GM12878 (cell line): ENCODE measurements at places on chromosomes 1 and 21.

DNA sequence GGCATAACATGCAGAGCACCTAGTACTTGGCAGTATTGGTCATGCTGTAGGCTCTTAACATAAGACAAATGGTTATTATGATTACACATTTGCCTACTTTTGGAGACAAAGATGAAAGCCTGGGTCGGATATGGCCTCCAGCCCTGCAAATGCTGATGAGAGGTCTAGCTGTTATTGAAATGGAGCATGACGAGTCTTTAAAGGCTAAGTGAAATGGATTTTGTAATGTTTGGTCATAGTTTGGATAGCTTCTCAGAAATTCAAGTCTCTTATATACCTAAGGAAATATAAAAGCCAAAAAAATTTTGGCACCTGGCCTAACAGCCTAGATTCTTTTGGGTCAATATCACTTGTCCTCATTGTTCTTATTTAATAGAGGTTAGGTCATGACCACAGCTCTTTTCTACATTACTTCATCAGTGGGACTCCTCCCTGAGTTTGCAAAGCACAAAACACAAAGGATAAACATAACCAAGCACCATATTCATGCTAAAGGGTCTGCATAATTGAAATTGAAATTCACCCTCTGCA lies 69.2 kb upstream of the WLS start:
- DNase-seq: no peak

- DNase-seq: no peak
Observed at GRCh38 chr1:207903053-207903452, 7.9 kb downstream of the CD34 start.

GRCh38 chr1:168556647-168557046 lies 12.8 kb upstream of the XCL2 start:
- no peak for DNase-seq

- no peak for DNase-seq
Observed at GRCh38 chr1:24235921-24236788, 49.1 kb upstream of the IFNLR1 start.

DNA sequence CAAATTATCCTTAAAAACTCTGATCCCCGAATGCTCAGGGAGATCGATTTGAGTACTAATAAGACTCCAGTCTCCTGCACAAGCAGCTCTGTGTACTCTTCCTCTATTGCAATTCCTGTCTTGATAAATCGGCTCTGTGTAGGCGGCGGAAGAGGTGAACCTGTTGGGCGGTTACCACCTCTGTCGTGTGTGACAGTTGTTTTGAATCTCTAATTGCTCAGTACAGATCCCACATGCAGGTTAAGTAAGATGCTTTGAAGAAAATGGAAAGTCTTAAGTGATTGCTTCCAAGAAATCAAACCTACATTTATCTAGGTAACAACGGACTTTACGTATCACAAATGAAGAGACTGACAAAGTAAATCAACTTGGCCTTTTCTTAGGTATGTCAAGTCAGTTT lies 35.5 kb downstream of the COA6 start:
- DNase-seq: no peak

GRCh38 chr1:240234485-240235210 lies 143.0 kb downstream of the FMN2 start:
- DNase-seq: no peak

DNA sequence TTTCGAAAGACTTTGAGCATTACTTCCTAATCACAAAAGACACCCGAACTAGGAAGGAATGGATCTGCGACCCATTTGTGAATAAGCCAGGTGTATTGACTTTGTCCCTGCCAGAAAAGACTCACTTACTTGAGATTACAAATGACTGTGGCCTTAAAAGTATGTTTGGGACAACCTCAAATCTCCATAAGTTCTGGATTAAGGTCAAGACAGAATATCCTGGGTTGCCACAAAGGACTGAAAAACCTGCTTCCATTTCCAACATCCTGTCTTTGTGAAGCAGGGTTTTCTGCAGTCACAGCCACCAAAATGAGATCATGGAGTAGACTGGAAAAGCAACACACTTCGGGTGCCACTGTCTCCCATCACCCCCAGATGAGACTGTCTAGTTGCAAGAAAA lies 537.4 kb upstream of the ZRANB2 start:
- no peak for DNase-seq

DNA sequence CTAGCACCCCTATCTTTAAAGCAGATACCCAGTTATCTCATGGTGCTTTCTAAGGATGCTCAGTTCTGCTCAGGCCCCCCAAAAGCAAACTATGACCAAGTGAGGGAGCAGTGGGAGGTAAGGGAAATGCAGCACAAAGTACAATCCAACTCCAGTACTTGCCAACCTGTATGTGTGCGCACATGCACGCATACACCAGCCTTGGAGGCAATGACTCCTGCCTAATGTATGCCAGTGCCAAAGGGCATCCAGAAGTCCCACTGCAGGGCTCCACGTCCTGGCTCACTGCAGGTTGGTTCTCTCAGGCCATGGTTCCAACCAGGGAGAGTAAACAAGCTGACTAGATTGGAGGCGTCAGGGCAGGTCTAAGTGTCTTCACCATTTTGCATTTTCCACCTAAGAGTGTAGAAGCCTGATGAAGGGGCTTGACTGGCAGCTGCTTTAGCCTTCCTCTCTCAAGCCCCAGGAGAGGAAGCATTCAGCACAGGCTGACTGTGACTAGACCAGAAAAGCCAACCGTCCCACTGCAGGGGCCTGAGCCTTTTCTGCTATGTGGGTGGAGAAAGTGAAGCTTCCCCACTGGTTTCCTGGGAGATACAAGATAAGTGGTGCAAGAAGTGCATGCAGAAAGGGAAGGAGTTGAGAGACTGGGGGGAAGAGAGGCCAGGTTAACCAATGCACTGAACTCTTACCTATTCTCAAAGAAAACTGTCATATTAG lies 7.7 kb downstream of the AMIGO1 start:
- DNase-seq: no peak

- no peak for DNase-seq
Observed at GRCh38 chr1:46612937-46613660, 3.5 kb downstream of the MOB3C start.

GRCh38 chr21:34112316-34113033 lies 39.1 kb downstream of the MRPS6 start:
- no peak for DNase-seq

DNA sequence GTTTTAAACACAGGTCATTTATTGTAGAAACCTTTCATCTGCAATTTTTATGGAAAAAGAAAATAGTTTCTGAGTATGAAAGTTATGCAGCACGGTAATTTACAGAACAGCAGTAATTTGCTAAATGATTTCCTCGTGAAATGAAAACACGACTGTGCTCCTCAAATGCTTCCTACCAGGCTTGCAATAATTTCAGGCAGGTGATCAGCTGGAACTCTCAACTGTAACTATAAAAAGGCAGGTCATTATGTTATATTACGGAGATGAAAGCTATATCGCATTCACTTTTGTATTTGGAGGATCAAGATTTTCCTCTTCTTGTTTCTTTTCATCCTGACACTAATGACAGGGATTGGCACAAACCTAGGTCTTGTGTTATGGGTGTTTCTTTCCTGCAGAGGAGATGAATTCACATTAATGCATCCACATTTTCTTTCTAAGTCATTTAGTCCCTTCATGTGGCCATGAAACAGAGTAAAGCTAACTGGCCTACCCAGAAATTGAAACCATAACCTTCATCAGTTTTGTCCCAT lies 57.4 kb downstream of the SAMSN1 start:
- DNase-seq: no peak

DNA sequence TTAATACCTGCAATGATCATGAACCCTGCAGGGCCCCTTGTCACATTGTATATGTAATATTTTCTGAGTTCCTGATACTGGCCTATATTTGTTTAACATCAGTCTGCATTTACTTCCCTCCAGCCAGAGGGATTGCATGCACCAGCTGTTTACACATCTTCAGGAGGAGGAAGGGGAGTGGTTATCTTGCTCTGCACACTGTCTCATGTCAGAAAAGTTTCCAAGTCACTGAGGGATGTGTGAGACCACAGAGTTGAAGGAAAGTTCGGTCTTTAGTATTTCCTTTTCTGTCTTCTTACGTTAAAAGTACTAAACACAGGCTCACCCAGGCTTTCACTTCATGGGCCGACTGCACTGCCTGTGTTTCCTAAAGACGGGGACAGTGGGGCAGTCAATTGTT lies 574.1 kb downstream of the LMO4 start:
- no peak for DNase-seq

DNA sequence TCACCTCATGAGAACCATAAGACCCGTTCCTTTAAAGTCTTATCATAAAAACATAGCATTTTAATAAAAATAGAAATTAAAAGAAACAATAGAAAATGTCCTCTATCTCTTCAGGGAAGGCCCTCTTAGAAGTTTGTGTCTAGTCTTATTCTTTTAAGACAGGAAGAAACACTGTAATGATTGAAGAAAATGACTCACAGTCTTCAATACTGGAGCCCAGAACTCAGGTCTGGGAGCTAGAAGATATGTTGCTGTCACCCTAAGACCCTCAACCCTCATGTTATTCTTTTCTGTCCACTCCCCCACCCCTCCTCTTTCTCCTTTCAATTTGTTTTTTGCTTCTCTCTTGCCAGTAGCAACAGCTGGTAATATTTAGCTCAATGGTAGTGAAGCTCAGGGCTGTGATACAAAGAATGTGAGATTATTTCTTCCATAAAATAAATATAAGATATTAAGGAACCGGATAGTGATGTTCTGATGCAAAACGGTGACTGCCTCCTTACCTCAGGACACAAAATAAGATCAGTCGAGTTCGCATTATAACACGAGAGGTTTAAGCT lies 12.0 kb downstream of the DUSP10 start:
- no peak for DNase-seq

DNA sequence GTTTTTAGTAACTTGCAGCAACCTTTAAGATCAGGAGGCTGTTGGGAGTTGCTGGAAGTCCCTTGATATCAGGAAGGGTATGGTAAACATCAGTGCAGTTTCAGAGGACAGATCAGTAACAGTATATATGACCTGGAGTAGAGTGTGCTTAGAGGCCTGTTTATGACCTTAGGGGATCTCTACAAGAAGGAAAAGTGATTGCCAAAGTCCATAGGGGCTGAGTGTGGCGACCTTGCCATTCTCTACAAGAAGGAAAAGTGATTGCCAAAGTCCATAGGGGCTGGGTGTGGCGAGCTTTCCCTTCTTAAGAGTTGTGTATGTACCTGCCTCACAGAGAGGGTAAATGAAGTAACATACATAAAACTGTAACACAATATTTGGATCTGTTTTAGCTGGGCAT lies 28.5 kb upstream of the AXDND1 start:
- DNase-seq: no peak

GRCh38 chr1:157181258-157181657 lies 43.1 kb upstream of the ETV3 start:
- DNase-seq: no peak

DNA sequence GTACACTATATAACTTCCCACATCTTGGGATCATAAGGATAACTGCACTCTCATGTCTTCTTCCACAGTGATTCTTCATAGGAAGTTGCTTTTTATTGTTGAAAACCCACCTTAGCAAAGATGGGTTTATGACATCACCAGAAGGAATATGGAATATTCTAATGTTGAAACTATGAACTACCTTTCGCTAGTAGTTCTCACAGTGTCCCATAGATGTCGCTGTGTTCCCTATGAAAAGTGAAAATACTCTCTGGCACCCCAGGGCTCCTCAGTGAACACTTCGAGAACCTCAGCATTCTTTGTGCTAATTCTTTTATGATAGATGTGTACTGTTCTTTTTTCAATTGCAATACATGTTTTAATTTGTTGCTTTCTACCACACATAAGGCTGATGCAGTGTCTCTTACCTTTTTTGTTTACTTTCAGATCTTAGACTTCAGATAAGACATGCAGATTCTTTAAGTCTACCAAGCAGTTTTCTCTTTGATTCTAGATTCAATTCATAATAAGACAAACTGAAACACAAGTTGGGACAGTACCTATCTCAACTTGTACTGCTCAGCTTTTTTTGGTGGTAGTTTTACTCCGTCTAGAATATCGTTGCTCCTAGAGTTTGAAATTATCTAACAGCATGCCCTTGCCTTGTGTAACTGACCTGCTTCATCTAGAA lies 90.8 kb downstream of the GTF2B start:
- no peak for DNase-seq

DNA sequence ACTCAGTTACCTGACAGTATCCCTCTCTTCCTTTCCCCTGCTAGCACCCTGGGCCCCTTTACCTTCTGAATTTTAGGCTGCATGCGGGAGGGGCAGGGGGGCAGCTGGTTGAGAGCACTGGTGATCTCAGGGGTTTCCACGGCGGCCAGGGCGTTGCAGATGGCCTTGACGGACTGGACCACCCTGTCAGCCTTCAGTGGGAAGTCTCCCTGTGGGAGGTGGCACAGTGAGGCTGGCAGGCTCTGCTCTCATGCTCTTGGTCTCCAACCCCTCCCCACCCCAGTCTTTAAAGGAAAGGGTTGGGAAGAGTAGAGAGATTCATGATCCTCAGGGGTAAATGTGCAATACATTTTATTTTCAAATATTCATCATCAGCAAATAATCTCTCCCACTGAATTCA lies 36.9 kb downstream of the PIK3C2B start:
- DNase-seq: no peak
